ENCODE measurements at places on chromosomes 16 and 17.

- DNase-seq, result no peak
These were observed 41.8 kb upstream of the NUDT7 start for GRCh38 chr16:77680496-77680895.

DNA sequence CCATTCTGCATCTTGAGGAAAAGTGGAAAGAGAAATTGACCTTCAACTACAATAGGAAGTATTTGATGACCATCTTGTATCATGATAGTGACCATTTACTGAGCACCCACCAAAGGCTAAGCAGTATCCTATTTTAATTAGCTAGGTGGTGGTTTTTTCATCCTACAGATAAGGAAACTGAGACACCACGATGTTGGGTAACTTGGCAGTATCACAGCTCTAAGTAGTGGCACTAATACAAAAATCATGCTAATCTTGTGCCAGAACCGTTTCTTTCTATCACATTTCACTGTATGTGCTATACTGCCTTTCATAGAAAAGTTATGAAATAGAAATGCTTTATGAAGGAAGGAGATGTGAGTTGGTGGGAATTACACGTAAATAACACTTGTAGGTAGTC is 2.3 kb downstream of the EVI2B start:
- DNase-seq, result no peak

DNA sequence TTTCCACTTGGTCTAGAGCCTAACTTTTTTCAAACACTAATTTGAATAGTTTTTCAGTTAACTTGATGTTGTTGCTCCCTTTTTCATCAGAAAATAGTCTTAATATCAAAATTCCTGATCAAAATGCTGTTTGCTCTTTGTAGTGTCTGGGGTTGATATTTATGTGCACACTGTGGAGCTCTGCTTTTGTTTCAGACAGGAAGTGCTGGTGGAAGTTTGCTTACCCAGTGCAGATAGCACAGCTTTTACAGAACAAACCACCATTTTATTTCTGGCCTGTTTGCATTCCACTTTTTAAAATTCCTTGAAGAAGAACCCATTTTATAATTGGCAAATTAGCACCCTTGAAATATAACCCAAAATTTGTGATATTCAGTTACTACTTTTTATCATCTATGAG is 125.4 kb downstream of the MRTFB start:
- DNase-seq, result no peak

DNA sequence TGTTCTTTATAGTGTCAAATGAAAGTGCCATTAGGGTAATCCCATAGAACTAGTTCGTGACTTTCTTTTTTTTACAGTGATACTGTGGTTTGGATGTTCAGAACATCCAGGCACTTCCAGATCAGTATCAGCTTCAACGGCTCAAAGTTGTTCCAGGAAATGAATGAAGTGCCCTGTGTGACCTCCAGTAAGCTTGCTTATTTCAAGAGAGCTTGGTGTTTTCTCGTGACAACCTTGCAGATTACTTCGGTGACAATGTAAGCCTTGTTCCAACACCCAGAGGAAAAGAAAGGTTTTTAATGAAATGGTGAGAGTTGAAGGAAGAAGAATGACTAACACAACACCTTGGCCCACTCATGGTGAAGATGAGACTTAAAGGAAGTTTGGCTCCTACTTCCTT is 16.0 kb upstream of the KCNJ16 start:
- no peak for DNase-seq

GRCh38 chr17:7460850-7461660 is 16.2 kb downstream of the CHRNB1 start:
- DNase-seq, result peak; percentile 65

DNA sequence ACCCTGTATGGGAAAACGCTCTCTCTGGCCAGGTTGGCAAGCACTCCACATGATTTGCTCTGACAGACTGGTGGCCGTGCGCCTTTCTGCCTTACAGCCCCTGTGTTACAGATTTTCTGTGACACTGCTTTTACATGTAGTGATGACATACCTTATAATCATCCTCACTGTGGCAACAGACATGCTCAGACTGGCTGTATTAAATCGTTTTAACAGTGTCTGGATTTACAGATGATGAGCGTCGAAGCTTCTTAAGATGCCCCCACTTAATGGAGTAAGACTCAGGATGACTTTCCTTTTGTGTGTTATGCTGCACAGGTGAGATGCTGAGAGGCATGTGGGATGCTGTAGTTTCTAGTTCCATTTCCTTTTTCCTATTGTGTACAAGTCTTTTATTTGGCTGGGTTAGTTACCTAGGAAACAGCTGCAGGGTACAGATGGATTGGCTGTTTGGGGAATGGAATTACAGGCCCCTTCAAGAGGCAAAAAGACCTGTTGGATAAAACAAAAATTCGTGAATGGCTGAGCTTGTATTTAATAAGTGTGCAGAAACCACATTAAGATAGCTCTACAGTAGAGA is 20.9 kb upstream of the VWA3A start:
- DNase-seq, result no peak

DNA sequence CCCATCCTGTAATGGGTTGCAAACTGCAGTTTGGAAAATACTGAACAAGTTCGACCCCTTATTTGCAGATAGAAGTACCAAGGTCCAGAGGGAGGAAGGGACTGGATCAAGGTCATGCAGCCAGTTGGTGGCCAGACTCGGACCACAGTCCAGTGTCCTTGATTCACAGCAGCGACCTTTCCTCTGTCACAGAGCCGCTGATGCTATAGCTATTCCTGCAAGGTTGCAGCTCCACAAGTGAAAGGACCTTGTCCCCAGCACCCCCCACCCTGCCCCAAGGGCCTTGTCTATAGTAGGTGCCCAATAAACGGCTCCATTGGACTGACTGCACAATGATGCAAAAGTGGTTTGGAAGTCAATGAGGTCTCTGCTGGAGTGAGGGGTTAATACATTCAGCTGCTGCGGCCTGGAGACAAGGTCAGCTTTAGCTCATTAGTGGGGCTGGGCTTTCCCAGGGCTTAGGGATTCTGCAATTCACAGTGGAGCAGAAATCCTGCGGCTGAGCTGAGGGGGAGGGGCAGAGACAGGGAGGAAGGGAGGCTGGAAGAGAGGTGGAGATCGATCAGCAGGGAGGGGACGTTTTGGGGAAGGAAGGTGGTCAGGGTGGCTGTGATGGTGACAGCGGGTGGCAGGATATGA is 13.4 kb upstream of the CRHR1 start:
- peak; percentile 46 for DNase-seq

- peak; percentile 85 for DNase-seq
These were observed at the start of gene COG4 for GRCh38 chr16:70523076-70523742. COG4 (minus strand) TSS chr16:70523554; CDS start chr16:70523543, 11 bp downstream.

GRCh38 chr17:28258347-28258887 is 60.6 kb upstream of the TMEM97 start:
- DNase-seq, result no peak

- no peak for DNase-seq
These were observed 7.3 kb upstream of the DPEP3 start for GRCh38 chr16:67987460-67988160.

- DNase-seq, result no peak
These were observed 25.9 kb downstream of the RNF43 start for GRCh38 chr17:58391302-58391984.

DNA sequence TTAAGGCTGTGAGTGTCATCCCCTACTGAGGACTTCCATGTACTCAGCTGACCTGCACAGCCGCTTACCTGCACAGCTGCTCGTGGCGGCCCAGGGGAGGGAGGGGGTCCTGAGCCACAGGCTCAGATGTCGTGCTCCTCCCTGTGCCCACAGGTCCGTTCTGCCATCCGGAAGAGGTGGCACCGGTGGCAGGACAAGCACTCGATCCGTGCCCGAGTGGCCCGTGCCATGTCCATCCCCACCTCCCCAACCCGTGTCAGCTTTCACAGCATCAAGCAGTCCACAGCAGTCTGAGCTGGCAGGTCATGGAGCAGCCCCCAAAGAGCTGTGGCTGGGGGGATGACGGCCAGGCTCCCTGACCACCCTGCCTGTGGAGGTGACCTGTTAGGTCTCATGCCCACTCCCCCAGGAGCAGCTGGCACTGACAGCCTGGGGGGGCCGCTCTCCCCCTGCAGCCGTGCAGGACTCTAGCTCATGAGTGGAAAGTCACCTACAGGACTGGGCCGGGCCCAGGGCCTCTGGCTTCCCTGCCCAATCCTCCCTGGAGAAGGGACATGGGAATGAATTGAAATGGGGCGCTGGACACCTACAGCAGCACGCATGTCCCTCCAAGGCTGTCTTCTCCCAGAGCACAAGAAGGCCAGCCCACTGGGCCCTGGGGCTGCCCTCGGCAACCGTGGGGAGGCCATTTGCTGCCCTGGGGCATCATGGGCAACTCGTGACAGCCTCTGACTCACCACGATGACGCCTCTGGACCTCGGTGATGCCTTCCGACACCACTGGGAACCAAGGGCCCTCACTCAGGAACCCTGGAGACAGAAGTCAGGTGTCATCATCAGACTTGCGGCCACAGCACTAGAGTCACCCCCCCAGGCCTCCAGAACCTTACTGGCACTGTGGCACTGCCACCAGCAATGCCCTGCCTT is 9.9 kb upstream of the SPPL2C start:
- DNase-seq, result no peak

- no peak for DNase-seq
These were observed 14.6 kb downstream of the HSD11B2 start for GRCh38 chr16:67445441-67445912.

DNA sequence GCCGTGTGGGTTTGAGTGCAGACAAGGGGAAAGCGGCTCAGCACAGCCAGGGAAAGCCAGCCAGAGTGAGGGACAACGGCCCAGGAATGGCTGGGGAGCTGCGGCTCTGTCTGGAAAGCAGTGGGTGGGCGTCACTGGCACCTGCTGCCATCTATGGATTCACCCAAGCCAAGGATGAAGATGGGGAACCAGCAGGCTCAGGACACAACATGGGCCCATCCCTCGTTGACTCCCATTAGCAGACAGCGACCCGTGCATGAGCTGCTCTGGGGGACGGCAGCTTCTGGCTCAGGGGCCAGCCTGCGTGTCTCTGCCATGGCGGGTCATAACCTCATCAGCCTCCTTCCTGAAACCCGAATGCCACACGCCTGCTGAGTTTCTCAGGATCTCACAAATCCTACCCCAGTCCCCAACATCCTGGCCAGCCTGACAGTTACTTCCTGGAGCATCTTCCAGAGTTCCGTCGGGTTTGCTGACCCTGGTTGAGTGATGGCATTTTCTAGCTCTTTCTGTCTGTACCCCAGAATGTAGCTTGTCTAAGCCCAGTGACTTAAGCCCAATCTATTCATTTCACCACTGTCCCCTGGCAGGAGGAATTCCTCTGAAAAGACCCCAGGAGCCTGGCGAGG is 50.7 kb downstream of the SLC7A5 start:
- no peak for DNase-seq

DNA sequence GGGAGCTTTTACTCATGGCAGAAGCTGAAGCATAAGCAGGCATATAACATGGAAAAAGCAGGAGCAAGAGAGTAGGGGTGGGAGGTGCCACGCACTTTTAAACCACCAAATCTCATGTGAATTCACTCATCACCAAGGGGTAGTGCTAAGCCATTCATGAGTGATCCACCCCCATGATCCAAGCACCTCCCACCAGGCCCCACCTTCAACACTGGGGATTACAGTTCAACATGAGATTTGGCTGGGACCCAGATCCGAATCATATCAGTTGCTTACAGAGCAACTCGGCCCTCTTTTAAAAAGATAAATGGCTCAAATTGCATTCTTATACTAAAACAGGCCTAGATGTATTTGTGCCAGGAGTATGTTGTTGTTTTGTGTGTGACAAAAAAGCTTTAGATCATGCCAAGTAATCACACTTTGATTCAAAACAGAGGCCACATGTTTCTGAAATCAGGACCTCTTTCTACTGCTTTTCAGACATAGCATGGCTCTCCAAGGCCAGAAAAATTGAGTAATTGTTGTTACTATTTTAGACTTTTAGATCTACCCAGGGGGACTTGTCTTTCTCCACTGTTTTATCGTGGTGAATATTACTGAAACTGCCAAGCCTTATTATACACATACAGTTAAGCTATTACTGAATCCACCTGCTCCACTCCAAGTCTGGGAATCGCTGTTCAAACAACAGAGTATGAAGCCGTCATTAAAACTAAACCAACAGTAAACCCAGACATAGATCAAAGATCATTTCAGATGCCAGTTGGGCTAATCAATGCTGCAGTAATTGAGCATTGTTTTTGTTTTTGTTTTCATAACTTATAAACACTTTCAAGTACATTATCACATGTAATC is 163.3 kb downstream of the KCNJ2 start:
- DNase-seq, result no peak

DNA sequence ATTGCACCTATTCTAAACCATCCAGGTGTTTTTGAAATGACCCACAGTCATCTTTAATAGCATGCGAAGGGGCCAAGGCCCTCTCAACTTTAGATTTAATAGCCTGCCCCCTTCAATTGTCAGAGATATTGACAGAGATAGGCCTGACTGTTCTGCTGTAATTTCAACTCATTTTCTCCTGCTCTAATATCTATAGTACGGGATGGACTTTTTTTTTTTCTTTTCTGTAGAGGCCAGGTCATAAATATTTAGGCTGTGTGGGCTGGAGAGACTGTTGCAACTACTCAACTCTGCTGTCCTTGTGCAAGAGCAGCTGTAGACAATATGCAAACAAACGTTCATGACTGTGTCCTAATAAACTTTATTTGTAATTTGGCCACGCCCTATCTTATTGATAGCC is 24.7 kb upstream of the KRT20 start:
- no peak for DNase-seq

GRCh38 chr17:9798724-9799123 is 7.3 kb upstream of the DHRS7C start:
- no peak for DNase-seq

- no peak for DNase-seq
These were observed 3.9 kb downstream of the HNF1B start for GRCh38 chr17:37740915-37741314.

DNA sequence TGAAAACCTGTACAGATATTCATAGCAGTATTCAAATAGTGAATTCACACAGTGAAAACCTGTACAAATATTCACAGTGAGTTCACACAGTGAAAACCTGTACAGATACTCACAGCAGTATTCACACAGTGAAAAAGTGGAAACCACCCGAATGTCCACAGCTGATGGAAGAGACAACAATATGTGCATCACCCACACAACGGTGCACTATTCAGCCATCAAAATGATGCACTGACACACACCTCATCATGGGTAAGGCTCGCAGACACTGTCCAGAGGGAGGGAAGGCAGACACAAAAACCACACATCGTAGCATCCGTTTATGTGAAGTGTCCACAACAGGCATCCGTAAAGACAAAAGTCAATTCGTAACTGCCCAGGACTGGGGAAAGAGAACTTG is 100.9 kb downstream of the VPS53 start:
- DNase-seq, result no peak

DNA sequence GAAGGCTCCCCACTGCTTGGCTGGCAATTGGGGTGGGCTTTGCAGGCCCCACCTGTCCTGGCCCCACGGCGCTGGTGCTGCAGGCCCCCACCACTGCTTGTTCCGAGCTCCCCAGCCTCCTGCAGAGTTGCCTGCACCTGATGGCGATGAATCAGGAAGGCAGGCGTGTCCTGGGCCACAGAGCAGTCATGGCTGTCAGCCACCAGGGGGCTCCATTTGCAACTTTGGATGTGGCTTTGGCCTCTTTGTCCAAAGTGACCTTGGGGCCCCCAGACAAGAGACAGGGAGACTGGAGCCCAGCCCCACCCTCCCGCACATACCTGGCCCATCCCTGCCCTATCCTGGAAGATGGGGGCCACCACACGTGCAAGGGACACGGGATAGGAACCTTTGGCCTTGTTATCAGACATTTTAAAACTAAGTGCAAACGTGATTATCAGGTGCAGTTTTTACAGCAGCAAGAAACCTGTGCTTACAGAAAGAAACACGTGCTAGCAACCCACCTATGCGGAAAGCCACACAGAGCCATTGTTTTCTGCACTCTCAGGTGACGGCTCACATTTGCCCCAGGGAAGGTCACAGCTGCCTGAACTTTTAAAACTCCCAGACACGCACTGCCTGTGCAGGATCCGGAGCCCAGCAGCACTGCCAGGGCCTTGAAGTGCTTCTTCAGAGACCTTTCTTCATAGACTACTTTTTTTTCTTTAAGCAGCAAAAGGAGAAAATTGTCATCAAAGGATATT is at the start of gene DNASE1:
Gene DNASE1, plus strand, starts transcription at position 443 of the 743 bp plus-strand sequence. CDS start 683 bp downstream, outside the sequence.
- DNase-seq, result peak; percentile 81
